ENCODE measurements at places on chromosomes 2 and 18.

- no peak for DNase-seq
Measured at GRCh38 chr2:239310401-239311061, 90.3 kb downstream of the HDAC4 start.

DNA sequence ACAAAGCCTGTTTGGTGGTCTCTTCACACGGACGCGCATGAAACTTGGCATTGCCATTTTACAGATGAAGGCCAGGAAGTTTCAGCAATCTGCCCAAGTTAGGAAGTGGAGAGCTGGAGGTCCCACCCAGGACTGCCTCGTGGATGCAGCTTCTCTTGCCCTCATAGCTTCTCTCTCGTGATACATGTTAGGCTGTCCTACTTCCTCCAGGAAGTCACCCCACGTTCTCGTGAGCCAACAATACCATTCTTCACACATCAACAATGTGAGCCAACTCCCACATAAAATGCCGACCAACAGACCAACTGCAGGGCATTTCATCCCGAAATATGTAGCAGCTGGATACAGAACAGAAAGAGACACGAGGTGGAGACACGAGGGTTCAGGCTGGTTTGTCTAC lies 85.3 kb downstream of the MREG start:
- DNase-seq: no peak

- no peak for DNase-seq
Measured at GRCh38 chr2:107264184-107264583, 378.2 kb upstream of the ST6GAL2 start.

DNA sequence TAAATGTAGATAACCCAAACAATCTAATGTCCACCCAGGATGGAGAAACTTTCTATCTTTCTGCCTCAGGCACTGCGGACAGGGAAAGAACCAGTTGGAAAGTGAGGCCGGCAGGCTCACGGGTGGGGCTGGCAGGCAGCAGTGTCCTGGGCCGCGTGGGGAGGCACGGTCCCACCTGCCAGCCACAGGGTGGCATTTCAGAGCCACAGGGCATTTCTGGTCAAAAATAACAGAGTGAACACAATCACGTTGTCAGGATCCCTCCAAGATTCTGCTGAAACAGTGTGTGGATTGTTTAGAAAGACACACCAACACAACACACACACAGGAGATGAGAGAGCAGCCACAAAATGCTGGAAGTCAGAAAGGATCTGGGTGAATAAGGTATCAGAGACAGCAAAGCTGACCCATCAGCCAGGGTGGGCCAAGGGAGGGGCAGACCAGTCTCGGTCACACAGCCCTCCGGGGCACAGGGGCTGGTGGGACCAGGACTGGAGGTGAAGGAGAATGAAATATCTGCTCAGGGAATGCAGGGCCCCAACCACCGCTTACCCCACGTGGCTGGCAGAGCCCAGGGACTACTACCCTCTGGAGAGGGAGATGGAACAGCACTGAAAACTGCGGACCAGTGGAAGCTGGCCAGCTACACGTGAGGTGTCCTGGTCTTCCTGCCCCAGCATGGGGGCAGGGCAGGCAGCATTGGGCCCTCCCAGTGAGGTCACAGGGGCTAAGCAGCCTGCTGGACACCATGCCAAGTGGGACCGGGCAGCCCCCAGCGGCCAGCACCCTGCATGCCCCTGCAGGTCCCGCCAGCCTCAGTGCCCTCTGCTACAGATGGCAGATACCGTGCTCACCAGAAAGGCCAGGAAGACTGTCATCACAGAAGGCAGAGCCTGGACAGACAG lies 173.9 kb downstream of the HDAC4 start:
- peak; percentile 31 for DNase-seq

- no peak for DNase-seq
Measured at GRCh38 chr2:125564471-125564870, 1091.5 kb upstream of the GYPC start.

GRCh38 chr2:163255086-163255485 lies 416.5 kb upstream of the KCNH7 start:
- DNase-seq: no peak

- DNase-seq: no peak
Measured at GRCh38 chr2:190169221-190170072, 106.9 kb upstream of the MSTN start.

GRCh38 chr2:135974036-135974435 lies 11.4 kb downstream of the DARS1 start:
- DNase-seq: no peak

DNA sequence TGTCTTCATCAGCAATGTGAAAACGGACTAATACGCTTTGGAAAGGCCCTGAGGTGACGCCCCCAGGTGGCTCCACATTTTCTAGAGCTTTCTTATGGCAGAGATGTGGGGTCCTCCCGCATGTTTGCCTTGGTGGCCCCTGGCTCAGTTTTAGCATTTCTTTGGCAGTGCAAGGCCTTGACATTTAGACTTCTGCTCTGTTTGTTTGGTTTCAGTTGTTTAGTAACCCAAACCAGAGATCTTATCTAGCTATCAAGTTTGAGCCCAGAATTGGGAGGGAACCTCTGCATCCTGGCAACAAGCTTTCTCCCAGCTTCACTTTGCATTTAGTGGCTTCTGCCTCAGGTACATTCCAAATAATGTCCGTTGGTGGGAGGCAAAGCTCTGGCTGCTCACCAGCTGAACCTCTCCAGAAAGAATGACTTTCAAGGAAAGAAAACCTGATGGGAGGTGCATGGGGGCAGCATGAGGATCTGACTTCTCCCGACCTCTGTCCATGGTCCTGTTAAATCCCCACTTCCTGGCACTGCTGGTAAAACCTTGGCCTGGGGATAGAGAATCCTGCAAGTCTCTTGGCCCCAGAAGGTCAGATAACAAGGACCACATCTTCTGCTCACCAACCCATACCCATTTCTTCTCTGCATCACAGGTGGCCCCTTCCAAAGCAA lies 12.0 kb upstream of the MBP start:
- no peak for DNase-seq

DNA sequence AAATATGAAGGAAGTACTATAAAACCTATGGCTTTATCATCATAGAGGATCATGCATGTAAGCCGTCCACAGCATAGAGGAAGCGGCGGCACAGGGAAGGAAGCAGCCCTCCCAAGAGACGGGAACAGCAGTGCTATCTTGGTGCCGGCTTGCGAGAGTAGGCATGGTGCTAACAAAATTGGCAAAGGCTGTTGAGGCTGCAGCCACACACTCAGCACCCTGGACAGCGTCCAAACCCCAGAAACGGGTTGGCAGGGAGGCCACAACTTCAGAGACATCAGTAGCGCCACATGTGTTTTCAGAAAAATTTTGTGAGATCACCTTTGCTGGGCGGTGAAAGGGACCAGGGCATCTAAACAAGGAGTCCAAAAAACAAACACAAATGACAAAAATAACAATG lies 37.7 kb downstream of the NETO1 start:
- peak; percentile 50 for DNase-seq

- no peak for DNase-seq
Measured at GRCh38 chr18:45277908-45278307, 337.4 kb upstream of the SLC14A2 start.

GRCh38 chr2:136767030-136767429 lies 1.7 kb downstream of the THSD7B start:
- DNase-seq: no peak

- peak; percentile 74 for DNase-seq
Measured at GRCh38 chr2:132804051-132804450, 134.0 kb upstream of the LYPD1 start.

DNA sequence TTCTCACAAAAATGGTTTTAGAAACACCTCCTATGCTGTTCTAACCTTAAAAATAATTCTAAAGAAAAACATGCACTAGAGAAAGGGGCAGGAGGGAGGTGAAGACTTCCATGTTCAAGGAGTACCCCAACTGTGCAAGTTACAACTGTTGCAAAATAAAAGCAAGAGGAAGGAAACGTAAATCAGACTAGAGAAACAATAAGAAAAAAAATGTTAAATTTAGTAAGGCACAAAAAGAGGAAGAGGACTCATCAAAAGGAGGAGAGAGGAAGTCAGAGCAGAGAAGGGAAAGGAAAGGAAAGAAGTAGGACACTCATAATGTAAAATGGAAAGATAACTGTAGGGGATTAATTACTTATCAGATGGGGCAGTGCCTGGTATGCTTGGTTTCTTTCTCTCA lies 34.1 kb downstream of the RAPH1 start:
- DNase-seq: no peak

DNA sequence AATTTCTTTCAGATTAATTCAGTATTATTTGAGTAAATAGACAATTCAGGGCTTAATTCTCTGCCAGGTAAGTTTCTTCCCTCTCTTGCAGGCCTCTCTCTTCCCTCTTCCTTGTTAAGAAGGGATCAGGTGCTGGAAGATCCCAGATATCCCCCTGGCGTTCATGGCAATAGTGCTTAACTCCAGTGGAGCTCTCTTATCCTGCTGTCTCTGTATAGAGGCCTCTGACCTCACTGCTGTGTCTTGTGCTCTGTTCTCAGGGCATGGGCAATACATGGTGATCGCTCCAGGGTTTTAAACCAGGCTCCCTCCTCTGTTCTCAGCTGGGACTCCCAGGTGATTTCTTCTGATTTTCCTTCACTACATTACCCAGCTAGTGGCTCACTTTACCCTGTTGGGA lies 226.8 kb downstream of the MC4R start:
- DNase-seq: no peak

- DNase-seq: no peak
Measured at GRCh38 chr2:219636941-219637841, 9.8 kb downstream of the SLC4A3 start.

DNA sequence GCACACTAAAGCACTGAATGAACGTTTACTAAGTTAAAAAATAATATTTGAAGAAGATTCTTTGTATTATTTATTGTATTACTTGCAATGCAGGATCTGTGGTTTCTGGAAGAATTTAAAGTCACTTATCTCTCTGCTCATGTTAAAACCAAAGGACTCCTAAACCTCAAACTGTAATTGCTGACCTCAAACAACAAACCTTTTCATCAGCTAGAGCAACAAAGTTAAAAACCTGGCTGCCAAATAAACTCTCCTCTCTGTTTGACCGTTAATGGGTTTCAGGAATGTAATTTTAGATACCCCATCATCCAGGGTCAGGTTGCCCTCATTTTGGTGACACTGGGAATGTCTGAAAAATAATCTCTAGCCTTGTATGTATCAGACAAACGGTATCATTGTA lies 239.1 kb downstream of the TGIF1 start:
- peak; percentile 68 for DNase-seq

DNA sequence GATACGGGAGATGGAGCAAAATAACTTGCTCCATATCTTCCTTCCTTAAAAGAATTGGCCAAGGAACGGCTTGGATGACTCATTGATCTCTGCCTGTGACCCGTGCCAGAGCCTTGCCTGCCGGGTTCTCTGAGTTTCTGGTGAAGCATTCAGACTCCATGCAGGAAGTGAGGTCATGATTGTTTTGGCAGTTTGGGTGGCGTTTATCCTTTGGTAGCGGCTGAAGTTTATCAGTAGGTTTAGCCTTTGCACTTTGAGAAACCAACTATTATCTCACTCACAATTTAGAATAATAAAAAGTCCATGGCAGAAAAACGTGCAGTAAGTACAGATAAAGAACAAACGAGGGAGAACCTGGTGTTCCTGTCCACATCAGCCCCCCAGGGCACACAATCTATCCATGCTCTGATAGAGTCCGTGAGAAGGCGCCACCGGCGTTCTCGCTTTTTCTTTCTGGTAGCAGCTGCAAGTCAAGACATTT lies 15.0 kb upstream of the CTAGE1 start:
- DNase-seq: peak; percentile 93

DNA sequence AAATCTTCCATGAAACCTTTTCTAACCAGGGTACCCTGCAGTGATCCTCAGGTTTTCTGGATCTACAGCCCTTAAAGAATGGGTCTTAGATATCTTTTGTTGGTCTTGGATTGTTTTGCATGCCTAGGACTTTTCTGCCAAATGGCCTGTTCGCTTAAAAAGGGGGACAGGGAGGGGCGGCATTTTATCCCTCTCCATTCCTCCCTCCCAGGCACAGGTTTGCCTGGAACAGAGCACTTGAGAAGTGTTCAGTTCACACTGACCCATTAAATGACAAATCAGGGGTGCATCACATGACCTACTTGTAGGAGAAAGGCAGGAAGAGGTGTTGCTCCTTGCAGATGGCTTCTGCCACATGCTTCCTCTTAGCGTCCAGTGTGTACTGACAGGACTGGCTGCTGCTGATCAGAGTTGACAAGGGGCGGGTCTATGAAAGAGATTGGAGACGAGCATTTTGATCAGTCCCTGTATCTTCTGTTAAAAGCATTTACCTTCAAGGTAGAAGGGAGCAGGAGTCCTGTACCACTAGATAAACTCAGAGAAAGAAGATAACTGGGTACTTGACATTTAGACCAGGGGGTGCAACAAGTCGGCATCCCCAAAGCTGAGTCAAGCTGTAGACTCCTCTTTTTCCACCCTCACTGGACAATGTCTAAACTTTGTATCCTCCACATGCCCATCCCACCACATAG lies 8.4 kb downstream of the APOB start:
- DNase-seq: no peak

DNA sequence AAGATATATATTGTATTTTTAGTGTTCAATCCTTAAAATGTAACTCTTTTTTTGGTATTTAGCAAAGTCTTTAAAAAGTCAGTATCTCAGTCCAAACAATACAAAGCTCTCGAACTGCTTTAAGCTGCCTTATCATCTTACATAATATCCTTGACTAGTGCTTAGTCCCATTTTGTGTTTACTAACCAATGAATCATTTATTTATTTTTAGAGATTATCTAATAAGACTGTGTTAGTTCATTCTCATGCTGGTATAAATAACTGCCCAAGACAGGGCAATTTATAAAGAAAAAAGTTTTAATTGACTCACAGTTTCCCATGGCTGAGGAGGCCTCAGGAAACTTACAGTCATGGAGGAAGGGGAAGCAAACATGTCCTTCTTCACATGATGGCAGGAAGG lies 248.3 kb upstream of the KYNU start:
- no peak for DNase-seq

DNA sequence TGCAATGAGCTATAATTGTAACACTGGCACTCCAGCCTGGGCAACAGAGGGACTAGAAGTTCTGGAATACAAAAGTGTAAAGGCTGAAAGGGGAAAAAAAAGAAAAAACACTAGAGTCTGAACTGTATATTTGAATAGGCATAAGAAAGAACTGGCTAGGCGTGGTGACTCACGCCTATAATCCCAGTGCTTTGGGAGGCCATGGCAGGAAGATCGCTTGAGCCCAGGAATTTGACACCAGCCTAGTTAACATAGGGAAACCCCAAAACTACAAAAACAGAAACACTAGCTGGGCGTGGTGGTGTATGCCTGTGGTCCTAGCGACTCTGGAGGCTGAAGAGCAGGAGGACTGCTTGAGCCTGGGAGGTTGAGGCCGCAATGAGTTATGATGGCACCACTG lies 70.6 kb downstream of the SAP130 start:
- peak; percentile 4 for DNase-seq

- peak; percentile 42 for DNase-seq
Measured at GRCh38 chr2:28896906-28897305, 2.4 kb downstream of the WDR43 start.

DNA sequence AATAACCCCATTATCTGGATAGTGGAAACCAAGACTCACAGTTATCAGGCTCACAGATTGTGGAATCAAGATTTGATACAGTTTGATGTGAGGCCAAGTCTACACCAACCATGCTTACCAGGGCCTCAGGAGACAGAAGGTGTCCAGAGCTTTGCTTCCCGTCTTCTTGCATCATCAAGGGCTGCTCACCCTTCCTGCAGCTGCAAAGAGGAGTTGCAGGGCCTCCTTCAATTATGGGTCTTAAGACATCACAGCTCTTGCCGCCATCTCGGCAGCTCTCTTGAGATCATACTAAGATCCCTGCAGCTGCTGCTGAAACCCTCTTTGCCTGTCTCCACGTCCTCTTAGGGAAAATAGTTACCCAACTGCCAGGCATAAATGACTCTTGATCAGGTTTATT lies 176.0 kb downstream of the MGAT5 start:
- no peak for DNase-seq

GRCh38 chr2:12501469-12502158 lies 215.1 kb upstream of the TRIB2 start:
- peak; percentile 30 for DNase-seq

All from RPMI7951 (cell line).